Fibroblast of lung (primary cell): ENCODE measurements at places on chromosomes 13 and 19. TPM values are rescaled to one million over a fixed set of nuclear protein-coding genes. Genes with fewer than 3 reads are reported as not detected.

Gene FARSA
- 38.6 and 49.6 TPM in 2 replicates for total RNA-seq

Gene LILRB1
- not detected in 2 replicates for total RNA-seq

Gene ZNF439
- total RNA-seq = 4.9 and 9.4 TPM in 2 replicates

Gene TEKTIP1
- total RNA-seq = not detected in 2 replicates
